ENCODE measurements at places on chromosomes 1 and 21. TPM values are rescaled to one million over a fixed set of nuclear protein-coding genes. Genes with fewer than 3 reads are reported as not detected.

- H3K27me3 ChIP-seq, result peaks cover 10% of the 10 kb centered on the region
- no peak overlapping the region for H3K4me3 ChIP-seq
- DNase-seq, result no peak
- H3K36me3 ChIP-seq, result no peaks in the 10 kb centered on the region
- H3K27ac ChIP-seq, result no peak overlapping the region
Observed at GRCh38 chr1:99550198-99550597, 95.7 kb upstream of the PALMD start.

PMVK gene
- 17.0 TPM for total RNA-seq

DNA sequence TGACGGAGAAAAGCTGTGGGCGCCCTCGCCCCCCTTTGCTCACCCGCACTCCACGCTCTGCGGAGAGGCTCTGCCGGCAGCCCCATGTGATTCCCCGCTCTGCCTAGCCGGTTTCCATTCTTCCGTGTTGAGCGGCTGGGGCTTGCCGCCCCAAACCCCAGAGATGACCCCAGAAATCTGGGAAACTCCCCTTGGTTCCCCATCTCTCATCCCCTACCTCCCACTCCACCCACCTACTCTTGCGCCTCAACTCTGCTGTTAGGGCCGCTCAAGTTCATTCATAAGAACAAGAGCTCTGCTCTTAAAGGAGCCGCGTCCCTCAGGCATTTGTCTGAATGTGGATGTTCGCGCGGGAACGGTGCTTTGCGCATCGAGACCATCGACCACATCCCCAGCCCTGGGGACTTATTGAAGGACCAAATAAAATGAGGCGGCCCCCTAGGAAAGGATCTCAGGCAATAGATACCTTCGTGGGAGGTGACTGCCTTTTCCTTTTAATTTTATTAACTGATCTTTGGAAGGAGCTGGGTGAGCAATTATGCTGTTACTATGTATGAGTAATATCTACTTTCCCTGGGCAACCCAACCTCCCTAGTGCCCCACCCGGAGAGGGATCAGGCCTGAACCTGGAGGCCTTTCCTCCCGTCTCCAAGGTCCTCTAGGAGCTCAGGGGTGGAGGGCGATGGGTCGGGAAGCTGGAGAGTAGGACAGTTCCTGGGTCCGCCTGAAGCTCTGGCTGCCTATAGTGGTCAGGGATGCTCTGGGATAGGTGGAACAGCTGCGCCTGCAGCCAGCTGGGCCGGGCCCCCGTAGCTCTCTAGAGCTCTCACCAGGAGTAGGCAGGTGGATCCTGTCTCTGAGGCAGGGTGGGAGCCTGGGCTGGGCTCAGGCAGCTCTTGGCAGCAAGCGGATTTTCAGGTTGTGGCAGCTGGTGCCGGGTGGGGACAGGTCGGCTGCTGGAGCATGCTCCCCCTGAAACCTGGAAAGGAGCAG is 898 bp downstream of the MFSD2A start:
- H3K4me1 ChIP-seq, result peaks cover 41% of the 10 kb centered on the region
- H3K4me3 ChIP-seq, result peak overlapping the region; percentile 88
- no peaks in the 10 kb centered on the region for H3K27me3 ChIP-seq
- H3K27ac ChIP-seq, result peak overlapping the region; percentile 76
- DNase-seq, result peak; percentile 79

DNA sequence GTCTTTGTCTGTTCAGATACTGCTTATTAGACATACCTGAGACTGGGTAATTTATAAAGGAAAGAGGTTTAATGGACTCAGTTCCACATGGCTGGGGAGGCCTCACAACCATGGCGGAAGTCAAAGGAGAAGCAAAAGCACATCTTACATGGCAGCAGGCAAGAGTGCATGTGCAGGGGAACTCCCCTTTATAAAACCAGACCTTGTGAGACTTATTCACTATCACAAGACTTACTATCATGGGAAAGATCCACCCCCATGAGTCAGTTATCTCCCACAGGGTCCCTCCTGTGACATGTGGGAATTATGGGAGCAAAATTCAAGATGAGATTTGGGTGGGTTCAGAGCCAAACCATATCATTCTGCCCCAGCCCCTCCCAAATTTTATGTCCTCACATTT is 7.1 kb upstream of the PSMA5 start:
- DNase-seq, result no peak
- peaks cover 5% of the 10 kb centered on the region for H3K27me3 ChIP-seq
- no peaks in the 10 kb centered on the region for H3K4me1 ChIP-seq
- H3K27ac ChIP-seq, result no peak overlapping the region
- no peaks in the 10 kb centered on the region for H3K36me3 ChIP-seq
- no peak overlapping the region for H3K4me3 ChIP-seq

C8A gene
- total RNA-seq, result not detected

GJB4 gene
- total RNA-seq, result not detected

SELP gene
- 1.4 TPM for total RNA-seq

ADAMTS4 gene
- total RNA-seq, result 0.40 TPM

DNAI4 gene
- total RNA-seq, result 3.6 TPM

DNA sequence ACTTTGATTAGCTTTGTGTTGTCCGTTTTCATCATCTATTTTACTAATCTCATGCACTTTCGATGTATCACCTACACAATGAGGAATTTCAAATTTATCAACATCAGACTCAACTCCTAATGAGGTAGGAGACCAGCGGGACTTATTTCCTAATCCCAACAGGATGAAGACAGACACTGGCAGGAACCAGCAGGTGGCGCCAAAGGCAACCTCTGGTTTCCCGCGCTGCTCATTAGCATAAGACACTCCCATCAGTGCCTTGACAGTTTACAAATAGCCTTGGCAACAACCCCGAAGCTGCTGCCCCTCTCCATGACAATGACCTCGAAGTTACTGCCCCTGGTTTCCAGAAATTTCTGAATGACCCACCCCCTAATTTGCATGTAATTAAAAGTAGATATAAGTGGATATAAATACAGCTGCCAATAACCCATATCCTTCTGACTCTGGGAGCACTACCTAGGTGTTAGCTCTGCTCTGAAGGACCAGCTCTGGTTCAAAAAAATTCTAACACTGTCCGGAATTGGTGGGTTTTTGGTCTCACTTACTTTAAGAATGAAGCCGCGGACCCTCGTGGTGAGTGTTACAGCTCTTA is 974.8 kb downstream of the ADGRL2 start:
- H3K4me1 ChIP-seq, result no peaks in the 10 kb centered on the region
- H3K36me3 ChIP-seq, result no peaks in the 10 kb centered on the region
- H3K27me3 ChIP-seq, result no peaks in the 10 kb centered on the region
- no peak overlapping the region for H3K27ac ChIP-seq
- no peak overlapping the region for H3K4me3 ChIP-seq

GRCh38 chr21:23127973-23128372 is 2129.8 kb downstream of the NCAM2 start:
- no peaks in the 10 kb centered on the region for H3K36me3 ChIP-seq
- no peaks in the 10 kb centered on the region for H3K4me1 ChIP-seq
- DNase-seq, result no peak
- H3K27ac ChIP-seq, result no peak overlapping the region
- no peak overlapping the region for H3K4me3 ChIP-seq
- no peaks in the 10 kb centered on the region for H3K27me3 ChIP-seq

- no peaks in the 10 kb centered on the region for H3K36me3 ChIP-seq
- H3K4me3 ChIP-seq, result no peak overlapping the region
- DNase-seq, result no peak
- H3K27ac ChIP-seq, result no peak overlapping the region
- H3K27me3 ChIP-seq, result peaks cover 8% of the 10 kb centered on the region
Observed at GRCh38 chr1:209503196-209503595, 80.3 kb upstream of the CAMK1G start.

CSF3R gene
- 0.41 TPM for total RNA-seq

GRCh38 chr1:57377339-57378139 is 46.3 kb downstream of the DAB1 start:
- no peak overlapping the region for H3K27ac ChIP-seq
- no peaks in the 10 kb centered on the region for H3K36me3 ChIP-seq
- DNase-seq, result no peak

GRCh38 chr1:162026881-162027280 is 3.2 kb upstream of the OLFML2B start:
- DNase-seq, result no peak
- H3K27ac ChIP-seq, result no peak overlapping the region
- peaks cover 4% of the 10 kb centered on the region for H3K4me1 ChIP-seq
- H3K4me3 ChIP-seq, result no peak overlapping the region
- H3K27me3 ChIP-seq, result peaks cover 41% of the 10 kb centered on the region
- H3K36me3 ChIP-seq, result no peaks in the 10 kb centered on the region

CORT gene
- total RNA-seq, result not detected

AJAP1 gene
- not detected for total RNA-seq

CYB5RL gene
- total RNA-seq, result 13.5 TPM

GRCh38 chr1:17214876-17215544 is 10.1 kb downstream of the PADI1 start:
- no peak overlapping the region for H3K27ac ChIP-seq
- H3K27me3 ChIP-seq, result peaks cover 22% of the 10 kb centered on the region
- no peak overlapping the region for H3K4me3 ChIP-seq
- H3K4me1 ChIP-seq, result peaks cover 17% of the 10 kb centered on the region
- no peak for DNase-seq
- no peaks in the 10 kb centered on the region for H3K36me3 ChIP-seq

CD46 gene
- 92.2 TPM for total RNA-seq

- H3K27ac ChIP-seq, result no peak overlapping the region
- H3K4me3 ChIP-seq, result no peak overlapping the region
- H3K36me3 ChIP-seq, result no peaks in the 10 kb centered on the region
- H3K4me1 ChIP-seq, result peaks cover 7% of the 10 kb centered on the region
Observed at GRCh38 chr1:74193908-74194307, 4.1 kb downstream of the LRRIQ3 start.

PPIAL4G gene
- total RNA-seq, result 0.07 TPM

DNA sequence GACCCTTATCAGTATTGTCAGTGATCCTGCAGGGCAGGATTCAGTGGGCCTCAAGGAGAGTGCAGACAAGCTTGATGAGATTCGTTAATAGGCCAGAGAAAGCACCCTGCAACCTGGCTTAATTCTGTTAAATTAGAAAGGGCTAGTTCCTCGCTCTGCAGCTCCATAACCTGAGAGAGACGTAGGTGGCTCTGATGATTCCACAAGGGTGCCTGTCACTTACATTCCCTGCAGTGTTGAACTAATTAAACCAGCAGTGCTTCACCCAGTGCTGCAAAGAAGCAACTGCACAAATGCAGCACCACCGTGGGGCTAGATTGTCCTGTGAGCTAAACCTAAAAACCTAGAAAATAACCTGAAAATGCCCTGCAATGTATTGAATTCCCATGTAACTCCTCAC is 270.8 kb downstream of the CACNA1E start:
- peaks cover 3% of the 10 kb centered on the region for H3K27me3 ChIP-seq
- no peaks in the 10 kb centered on the region for H3K4me1 ChIP-seq
- H3K36me3 ChIP-seq, result no peaks in the 10 kb centered on the region
- H3K27ac ChIP-seq, result no peak overlapping the region

DNA sequence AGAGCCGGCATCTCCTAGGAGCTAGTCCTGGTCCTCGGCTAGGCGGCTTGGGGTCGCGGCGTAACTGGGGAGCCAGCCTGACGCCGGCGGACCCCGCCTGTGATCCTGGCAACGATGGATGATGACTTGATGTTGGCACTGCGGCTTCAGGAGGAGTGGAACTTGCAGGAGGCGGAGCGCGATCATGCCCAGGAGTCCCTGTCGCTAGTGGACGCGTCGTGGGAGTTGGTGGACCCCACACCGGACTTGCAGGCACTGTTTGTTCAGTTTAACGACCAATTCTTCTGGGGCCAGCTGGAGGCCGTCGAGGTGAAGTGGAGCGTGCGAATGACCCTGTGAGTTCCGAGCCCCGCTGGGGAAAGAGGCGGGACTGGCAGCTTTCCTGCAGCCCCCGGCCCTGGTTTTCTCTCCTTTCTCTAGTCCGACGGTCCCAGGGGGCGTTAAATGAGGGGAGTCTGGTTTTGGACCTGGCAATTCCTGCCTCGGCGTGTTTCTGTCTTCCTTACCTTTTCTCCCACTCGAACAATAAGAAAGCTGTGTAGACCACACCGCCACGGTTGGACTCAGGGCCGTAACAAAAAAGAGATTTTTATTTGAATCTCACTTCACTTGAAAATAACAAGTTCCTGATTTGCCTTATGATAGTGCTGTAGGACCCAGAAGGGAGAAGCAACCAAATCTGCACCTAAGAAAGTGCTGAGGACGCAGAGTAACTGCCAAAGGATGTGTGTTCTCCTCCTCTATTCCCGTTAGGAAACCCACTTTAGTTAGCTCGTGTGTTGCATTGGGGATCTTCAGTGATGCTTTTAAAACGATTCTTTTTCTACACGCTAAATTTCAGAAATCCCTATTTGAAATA is at the start of gene SPRTN:
Gene SPRTN (plus strand): TSS at position 24 of the 859 bp plus-strand sequence. CDS start 91 bp downstream, at position 115.
- H3K27me3 ChIP-seq, result no peaks in the 10 kb centered on the region
- peak within 1 kb of the TSS; percentile 93 for H3K4me3 ChIP-seq
- H3K36me3 ChIP-seq, result peaks cover 50% of the 10 kb centered on the region
- H3K27ac ChIP-seq, result peak within 1 kb of the TSS; percentile 98

HES5 gene
- 0.14 TPM for total RNA-seq

C1orf115 gene
- total RNA-seq, result 0.78 TPM

TLR5 gene
- 0.21 TPM for total RNA-seq

All from activated CD4-positive, alpha-beta T cell treated with anti-CD3 and anti-CD28 coated beads for 36 hours (primary cell).